HCEC 1CT (cell line): ENCODE measurements at places on chromosomes 13 and 19.
A peak's percentile ranks its signal among the peaks of the same experiment; 100 is the strongest.

DNA sequence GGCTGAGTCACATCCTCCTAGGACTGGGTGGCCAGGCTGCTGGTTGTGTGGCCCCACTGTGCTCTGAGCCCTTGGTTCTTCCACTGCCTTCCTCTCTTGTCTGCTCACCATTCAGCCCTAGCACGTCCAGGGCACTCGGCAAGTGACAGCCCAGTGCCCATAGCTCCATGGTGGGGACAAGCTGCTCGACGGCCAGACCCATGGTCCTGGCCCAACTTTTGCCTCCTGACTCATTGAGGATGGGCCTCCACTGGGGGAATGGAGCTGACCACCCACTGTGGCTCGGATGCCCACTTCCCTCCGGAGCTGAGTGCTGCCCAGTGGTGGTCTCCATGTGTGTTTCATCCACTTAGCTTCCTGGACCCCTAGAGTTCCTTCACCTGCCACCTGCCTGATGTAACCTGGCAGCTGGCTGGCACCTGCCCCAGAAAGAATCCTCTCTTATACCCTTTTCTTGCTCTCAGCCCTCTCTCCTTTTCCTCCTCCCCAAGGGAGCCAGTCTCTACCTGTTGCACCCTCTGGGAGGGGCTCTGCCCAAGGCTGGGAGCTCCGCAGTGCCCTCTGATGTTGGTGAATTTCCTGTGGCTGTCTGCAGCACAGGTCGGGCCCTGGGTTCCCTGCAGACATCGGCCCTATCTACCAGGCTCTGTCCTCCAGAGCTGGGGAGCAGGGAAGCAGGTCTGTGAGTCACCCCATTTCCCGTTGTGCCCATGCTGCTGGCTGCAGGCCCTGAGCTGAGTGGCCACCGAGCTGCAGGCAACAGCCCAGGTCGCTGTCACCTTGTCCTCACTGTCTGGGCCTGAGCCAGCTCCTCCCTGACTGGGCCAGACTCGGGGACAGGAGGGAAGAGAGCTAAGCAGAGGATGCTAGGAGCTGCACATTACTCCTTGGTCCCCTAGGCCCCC is 7.4 kb downstream of the CHST8 start:
- DNase-seq: no peak

- DNase-seq: no peak
Observed at GRCh38 chr19:56969156-56969555, 128.6 kb upstream of the PEG3 start.

DNA sequence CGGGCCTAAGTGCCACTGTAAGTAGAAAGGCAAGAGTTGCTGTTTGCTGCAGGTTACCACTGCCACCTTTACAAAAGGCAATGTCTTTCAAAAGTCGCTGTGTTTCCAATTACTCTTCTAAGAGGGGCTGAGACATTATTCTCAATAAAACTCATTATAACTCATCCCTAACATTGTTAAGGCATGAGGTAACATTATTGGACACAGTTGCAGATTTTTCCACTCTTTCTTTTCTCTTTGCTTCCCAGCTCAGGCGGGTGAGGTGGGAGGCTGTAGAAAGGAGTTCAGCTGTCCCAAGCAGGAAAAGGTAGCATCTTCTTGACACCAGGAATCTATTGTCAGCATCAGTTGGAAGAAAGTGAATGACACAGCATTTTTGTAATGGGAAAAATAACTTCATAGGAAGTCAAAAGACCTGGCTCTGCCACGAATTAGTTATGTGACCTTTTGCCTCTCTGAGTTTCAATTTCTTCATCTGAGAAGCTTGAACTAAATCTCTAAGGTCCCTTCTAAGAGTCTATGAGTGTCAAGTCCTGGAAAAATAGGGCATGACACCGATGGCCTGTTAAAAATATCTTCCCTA is 2.1 kb upstream of the UBL3 start:
- DNase-seq: no peak

DNA sequence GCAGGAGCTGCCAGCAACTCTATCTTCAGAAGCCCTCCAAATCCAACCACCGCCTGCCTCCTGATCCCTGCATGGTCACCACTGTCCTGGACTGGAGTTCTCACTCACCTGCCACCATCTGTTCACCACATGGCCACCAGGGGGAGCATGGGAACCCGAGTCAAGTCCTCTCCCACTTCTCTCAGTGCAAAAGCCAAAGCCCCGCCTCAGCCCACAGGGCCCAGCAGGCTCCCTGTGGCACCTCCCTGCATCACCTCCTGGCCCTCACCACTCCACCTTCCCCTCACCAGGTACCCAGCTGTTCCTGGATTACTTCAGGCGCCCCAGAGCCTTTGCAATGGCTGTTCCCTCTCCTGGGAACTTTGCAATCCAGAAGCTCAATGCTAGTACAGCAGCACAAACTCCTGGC is 5.3 kb downstream of the DHPS start:
- peak; percentile 64 for DNase-seq

DNA sequence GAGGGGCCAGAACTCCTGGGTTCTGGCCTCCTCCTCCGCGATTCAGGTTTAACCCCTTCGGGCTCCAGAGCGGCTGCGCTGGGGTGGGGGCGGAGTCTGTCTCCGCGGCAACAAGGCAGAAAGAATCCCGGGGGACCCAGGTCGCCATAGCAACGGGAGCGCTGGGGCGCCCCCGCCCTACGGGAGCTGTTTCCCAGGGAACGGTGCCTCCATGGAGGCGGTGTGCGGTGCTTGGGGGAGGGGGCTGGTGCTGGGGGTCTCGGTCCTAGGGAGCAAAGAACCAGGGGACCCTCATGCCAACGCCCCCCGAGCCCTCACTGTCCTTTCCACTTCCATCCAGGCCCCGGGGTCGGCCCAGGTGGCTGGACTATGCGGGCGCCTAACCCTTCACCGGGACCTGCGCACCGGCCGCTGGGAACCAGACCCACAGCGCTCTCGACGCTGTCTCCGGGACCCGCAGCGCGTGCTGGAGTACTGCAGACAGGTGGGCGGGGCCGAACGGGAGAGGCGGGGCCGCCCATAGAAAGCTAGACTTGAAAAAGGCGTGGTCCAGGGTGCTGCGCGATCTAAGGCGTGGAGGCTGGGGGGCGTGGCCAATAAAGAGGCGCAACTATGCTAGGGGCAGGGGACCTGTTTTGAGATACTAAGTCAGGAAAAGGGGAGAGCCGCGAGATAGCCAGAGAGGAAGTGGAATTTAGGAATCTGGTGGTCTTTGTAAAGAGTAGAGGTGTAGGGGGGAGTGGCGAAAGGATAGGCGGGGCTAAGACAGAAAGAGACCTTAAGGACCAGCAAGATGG is 1.2 kb downstream of the APLP1 start:
- peak; percentile 66 for DNase-seq

DNA sequence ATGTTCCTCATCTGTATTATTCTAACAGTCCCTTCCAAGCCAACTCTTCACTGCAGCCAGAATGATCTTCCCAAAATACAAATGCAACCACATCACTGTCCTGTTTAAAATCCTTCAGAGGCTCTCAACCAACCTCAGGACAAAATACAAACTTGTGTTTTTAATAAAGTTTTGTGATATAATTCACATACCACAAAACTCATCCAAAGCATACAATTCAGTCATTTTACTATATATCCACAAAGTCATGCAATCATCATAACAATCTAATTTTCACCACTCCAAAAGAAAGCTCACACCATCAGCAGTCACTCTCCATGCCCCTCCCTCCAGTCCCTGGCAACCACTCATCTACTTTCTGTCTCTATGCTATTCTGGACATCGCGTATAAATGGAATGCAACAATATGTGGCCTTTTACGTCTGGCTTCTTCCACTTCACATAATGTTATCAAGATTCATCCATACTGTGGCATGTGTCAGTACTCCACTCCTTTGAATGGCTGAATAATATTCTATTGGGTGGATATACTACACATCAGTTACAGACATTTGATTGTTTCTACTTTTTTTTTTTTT is 81.7 kb upstream of the DOCK9 start:
- no peak for DNase-seq

- DNase-seq: peak; percentile 26
Observed at GRCh38 chr19:52648336-52649016, 10.3 kb upstream of the ZNF83 start.

GRCh38 chr13:67147342-67148133 is 82.6 kb downstream of the PCDH9 start:
- peak; percentile 67 for DNase-seq

GRCh38 chr13:109119896-109120295 is 490.5 kb downstream of the MYO16 start:
- no peak for DNase-seq

- no peak for DNase-seq
Observed at GRCh38 chr13:44386913-44387556, 13.4 kb downstream of the SERP2 start.

- peak; percentile 81 for DNase-seq
Observed at GRCh38 chr13:92804346-92804745, 422.3 kb upstream of the GPC6 start.

- DNase-seq: no peak
Observed at GRCh38 chr13:33479105-33479504, 193.6 kb upstream of the STARD13 start.

DNA sequence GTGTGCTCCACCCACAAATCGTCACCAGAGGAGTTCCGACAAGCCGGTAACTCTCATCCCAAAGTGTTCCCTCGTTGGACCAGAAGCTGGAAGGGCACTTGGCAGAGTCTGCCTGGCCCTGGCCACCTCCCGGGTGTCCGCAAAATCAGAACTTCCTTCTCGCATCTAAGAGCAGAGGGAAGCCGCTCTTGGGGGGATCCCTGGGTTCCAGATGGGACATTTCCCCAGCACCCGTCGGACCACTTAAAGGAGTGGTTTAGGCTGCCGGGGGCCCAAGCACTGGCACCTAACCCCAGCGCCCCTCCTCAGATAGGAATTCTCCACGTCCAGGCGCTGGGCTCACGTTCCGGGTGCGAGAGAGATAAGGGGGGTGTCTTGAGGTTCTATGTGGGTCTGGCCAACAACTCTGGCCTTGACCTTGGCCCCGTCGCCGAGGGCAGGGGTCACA is 857 bp upstream of the MAP2K7 start:
- no peak for DNase-seq

- no peak for DNase-seq
Observed at GRCh38 chr19:38731654-38732301, 12.5 kb downstream of the CAPN12 start.

- DNase-seq: peak; percentile 27
Observed at GRCh38 chr13:37914781-37915391, 45.3 kb upstream of the TRPC4 start.

DNA sequence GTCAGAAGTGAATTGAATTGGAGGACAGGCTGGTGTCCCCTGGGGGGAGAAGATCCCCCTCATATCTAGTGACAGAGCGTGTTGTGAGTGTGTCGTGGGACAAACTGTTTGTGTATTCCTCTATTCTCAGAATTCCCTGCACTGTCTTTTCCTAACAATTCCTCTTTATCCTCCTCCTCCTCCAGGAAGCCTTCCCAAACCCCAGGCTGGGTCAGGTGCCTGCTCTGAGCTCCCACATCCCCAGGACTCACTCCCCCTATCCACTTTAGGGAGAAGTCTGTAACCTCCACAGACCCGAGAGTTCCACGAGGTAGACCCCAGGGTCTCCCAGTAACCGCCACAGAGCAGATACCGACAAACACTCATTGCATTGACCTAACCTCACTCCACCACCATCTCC is 15.1 kb upstream of the BICRA start:
- DNase-seq: no peak

DNA sequence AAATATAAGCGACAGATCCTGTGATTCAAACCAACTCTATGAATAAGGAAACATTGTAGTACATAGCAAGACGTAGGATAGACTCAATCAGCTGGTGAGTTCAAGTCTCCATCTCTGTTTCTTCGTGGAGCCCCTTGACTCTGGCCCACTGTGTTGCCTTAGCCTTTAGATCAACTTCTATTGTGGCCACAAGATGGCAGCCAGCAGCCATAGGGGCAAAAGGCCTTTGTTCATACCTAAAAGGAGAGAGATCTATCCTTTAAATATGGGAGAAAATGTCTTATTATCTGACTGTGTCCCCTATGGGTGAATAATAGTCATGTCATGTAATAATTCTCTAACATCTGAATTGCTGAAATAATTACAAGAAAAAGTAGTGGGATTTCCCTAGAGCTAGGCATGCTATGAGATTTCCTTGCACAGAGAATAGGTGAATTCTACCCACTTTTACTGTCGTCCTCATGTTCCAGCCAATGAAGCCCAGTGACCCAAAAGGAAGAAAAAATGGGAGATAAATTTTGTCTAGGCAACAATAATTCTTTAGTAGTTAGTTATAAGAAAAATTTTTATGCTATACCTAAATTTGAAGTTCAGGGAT is 129.4 kb downstream of the PCDH20 start:
- DNase-seq: no peak

GRCh38 chr13:95387733-95388207 is 86.5 kb upstream of the ABCC4 start:
- DNase-seq: no peak

GRCh38 chr19:8185343-8186068 is 23.7 kb upstream of the CERS4 start:
- DNase-seq: no peak

- no peak for DNase-seq
Observed at GRCh38 chr19:23402388-23402787, 7.1 kb upstream of the ZNF91 start.

DNA sequence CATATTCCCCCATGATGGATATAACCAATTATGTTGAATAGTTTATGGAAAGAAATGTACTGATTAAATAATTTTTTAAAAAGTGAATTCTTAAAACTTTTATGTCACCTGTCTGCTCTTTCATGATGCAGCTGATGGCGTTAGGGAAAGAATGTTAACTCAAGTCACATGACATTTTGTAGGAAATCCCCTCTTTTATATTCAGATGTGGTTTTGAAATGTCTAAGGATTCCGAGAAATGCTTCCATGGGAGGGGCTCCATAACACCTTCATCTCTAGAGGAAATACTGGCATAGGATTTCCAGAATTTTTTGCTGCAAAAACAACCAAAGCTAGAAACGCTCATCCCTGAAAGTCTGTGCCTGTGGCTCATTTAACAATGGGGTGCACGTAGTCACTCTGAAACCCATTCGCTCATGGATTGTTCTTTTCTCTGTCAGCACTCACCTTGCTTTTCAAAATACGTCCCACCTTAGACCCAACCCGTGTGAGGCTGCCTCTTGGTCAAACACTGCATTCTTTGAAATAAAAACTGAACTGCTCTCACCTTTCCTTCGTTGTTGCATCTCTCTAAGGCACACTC is 288.9 kb downstream of the SHISA2 start:
- no peak for DNase-seq

- DNase-seq: no peak
Observed at GRCh38 chr19:29770648-29771047, 41.1 kb upstream of the CCNE1 start.

DNA sequence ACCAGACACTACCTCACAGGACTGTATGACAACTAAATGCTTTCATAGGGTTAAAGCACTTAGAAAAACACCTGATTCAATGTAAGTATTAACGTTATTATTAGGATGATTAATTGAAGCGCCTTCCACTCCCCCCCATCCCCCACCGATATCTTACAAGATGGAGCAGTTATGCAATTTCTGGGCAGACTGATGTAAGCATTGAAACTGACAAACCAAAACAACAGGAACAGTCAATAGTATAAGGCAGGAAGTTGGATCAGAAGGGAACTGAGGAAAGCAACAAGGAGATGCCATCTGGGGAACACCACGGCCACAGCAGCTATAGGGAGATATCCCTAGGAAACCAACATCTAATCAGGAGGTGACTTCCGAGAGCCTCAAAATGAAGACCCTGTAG is 3.8 kb downstream of the LCP1 start:
- no peak for DNase-seq

- DNase-seq: no peak
Observed at GRCh38 chr13:106172176-106172905, 363.1 kb downstream of the EFNB2 start.

GRCh38 chr19:4754248-4754647 is 30.6 kb upstream of the DPP9 start:
- no peak for DNase-seq
